ENCODE measurements at places on chromosomes 2 and 18.

GRCh38 chr2:174122185-174122584 is 126.1 kb downstream of the OLA1 start:
- H3K36me3 ChIP-seq: no peaks in the 10 kb centered on the region
- peaks cover 13% of the 10 kb centered on the region for H3K4me1 ChIP-seq
- no peak for DNase-seq
- H3K27ac ChIP-seq: no peak overlapping the region

GRCh38 chr18:9565407-9565806 is 49.0 kb downstream of the PPP4R1 start:
- H3K27ac ChIP-seq: no peak overlapping the region
- no peaks in the 10 kb centered on the region for H3K4me1 ChIP-seq
- H3K4me3 ChIP-seq: no peak overlapping the region
- DNase-seq: no peak
- peaks cover 52% of the 10 kb centered on the region for H3K36me3 ChIP-seq

DNA sequence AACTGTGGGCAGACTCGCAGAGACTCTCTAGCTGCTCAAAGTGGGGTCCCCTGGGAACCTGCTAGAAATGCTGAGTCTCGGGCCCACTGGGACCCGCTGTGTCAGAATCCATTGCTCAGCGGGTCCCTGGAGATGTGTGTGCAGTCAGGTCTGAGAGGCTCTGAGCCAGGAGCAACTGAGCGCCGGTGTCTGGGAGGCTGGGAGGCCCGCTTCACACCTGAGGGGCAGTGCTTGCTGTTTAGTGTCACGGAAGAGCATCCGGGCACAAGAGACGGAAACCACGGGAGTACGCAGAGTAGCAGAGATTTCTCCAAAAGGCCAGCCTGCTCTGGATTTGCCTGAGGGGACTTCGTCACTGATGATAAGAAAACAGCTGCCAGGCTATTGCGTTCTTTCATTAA is 70.1 kb downstream of the EDAR start:
- DNase-seq: no peak
- H3K4me1 ChIP-seq: no peaks in the 10 kb centered on the region
- no peak overlapping the region for H3K27ac ChIP-seq
- H3K27me3 ChIP-seq: no peaks in the 10 kb centered on the region
- no peaks in the 10 kb centered on the region for H3K36me3 ChIP-seq
- no peak overlapping the region for H3K4me3 ChIP-seq

DNA sequence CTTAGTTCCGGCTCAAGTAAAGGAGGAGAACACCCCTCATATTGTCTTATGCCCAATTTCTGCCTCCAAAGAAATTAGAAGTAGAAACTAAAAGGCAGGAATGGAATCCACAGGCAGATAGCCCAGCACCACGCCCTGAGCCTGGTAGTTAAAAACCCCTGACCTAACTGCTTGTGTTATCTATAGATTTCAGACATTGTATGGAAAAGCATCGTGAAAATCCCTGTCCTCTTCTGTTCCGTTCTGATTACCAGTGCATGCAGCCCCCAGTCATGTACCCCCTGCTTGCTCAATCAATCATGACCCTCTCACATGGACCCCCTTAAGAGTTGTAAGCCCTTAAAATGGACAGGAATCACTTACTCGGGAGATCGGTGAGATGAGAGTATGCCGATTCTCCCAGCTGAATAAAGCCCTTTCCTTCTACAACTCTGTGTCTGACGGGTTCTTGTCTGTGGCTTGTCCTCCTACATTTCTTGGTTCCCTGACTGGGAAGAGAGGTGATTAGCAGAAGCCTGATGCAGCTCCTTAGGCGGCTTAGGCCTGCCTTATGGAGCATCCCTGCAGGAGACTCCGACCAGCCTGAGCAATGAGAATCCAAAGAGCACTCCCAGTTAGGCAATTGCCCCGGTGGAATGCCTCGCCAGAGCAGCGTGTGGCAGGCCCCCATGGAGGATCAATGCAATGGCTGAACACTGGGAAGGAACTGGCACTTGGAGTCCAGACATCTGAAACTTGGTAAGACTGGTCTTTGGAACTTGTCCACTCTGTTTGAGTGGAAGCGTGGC is 362.6 kb upstream of the TCF4 start:
- no peak for DNase-seq
- no peak overlapping the region for H3K27ac ChIP-seq
- H3K4me1 ChIP-seq: no peaks in the 10 kb centered on the region
- no peaks in the 10 kb centered on the region for H3K27me3 ChIP-seq
